ENCODE measurements at places on chromosomes 12 and 14. TPM values are rescaled to one million over a fixed set of nuclear protein-coding genes. Genes with fewer than 3 reads are reported as not detected.

The GPD1 gene
- 5.9 TPM for total RNA-seq

The KLRC3 gene
- total RNA-seq, result not detected

DNA sequence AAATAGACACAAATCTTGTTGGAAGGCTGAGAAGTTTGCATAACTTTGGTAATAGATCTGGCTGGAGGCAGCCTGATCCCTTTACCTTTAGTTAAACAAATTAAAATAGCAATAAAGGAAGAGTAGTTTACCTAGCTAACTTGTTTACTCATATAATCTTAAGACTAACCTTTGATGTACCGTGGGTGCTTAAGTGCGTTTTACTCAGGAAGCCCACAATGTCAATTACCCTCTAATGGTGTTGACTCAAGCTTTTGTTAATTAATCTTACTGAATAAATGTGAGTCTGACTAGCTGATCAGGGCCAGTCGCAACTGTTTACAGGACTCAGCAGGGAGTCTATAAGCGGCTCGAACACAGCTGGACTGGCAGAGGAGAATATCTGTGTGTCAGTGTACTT lies 51.5 kb downstream of the FAR2 start:
- H3K4me3 ChIP-seq, result no peak overlapping the region
- H3K36me3 ChIP-seq, result no peaks in the 10 kb centered on the region
- DNase-seq, result no peak
- no peaks in the 10 kb centered on the region for H3K4me1 ChIP-seq

DNA sequence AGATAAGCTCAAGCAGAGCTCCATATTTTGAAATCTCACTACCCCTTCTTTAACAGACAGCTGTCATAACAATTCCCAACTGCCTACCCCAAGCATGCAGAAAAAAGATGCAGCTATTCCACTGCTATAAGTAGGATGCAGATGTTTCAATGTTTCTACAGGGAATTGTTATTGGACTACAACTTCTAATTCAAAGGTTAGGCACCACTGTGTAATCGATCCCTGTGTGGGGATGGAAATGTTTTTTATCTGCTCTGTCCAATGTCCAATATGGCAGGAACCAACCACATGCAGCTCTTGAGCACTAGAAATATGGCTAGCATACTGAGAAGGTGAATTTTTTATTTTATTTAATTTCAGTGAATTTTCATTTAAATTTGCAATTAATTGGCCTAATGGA lies 208.6 kb downstream of the SLC2A13 start:
- no peaks in the 10 kb centered on the region for H3K4me1 ChIP-seq
- H3K36me3 ChIP-seq, result no peaks in the 10 kb centered on the region
- no peak overlapping the region for H3K4me3 ChIP-seq
- H3K27ac ChIP-seq, result no peak overlapping the region

GRCh38 chr12:54300732-54301427 lies at the start of gene NFE2:
Gene NFE2, minus strand, starts transcription at chr12:54301015. Its CDS starts 5,767 bp downstream, at chr12:54295248.
- H3K27ac ChIP-seq, result peak within 1 kb of the TSS; percentile 57
- peaks cover 7% of the 10 kb centered on the region for H3K27me3 ChIP-seq
- peak; percentile 66 for DNase-seq
- H3K4me3 ChIP-seq, result peak within 1 kb of the TSS; percentile 22
- peaks cover 36% of the 10 kb centered on the region for H3K4me1 ChIP-seq
- H3K36me3 ChIP-seq, result no peaks in the 10 kb centered on the region

- H3K4me1 ChIP-seq, result no peaks in the 10 kb centered on the region
- no peak overlapping the region for H3K27ac ChIP-seq
- no peaks in the 10 kb centered on the region for H3K36me3 ChIP-seq
Observed at GRCh38 chr12:40820794-40821484, 128.7 kb downstream of the CNTN1 start.

DNA sequence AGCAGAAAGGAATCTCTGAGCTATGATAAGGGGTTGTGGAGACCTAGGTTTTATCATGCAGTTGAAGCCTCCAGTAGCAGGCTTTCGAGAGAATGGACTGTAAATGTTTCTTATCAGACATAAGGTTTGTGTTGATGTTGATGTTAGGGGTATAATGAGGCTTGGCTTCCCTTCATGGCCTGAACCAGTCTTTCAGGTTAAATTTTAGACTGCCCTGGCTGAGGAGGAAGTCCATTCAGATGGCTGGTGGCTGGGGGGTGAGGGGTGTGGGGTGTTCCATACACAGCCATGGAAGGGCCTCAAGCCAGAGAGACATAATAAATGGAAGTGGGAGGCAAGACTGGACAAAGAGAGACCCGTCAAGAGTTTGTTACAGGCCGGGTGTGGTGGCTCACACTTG lies 65.1 kb downstream of the IRF2BPL start:
- no peak overlapping the region for H3K4me3 ChIP-seq
- H3K27ac ChIP-seq, result no peak overlapping the region
- no peaks in the 10 kb centered on the region for H3K36me3 ChIP-seq
- peak; percentile 65 for DNase-seq
- H3K4me1 ChIP-seq, result peaks cover 13% of the 10 kb centered on the region

GRCh38 chr14:50373959-50374358 lies 22.7 kb downstream of the CDKL1 start:
- H3K27ac ChIP-seq, result no peak overlapping the region
- H3K4me1 ChIP-seq, result no peaks in the 10 kb centered on the region
- DNase-seq, result no peak
- no peaks in the 10 kb centered on the region for H3K36me3 ChIP-seq

The FBLN5 gene
- total RNA-seq, result 48.8 TPM

DNA sequence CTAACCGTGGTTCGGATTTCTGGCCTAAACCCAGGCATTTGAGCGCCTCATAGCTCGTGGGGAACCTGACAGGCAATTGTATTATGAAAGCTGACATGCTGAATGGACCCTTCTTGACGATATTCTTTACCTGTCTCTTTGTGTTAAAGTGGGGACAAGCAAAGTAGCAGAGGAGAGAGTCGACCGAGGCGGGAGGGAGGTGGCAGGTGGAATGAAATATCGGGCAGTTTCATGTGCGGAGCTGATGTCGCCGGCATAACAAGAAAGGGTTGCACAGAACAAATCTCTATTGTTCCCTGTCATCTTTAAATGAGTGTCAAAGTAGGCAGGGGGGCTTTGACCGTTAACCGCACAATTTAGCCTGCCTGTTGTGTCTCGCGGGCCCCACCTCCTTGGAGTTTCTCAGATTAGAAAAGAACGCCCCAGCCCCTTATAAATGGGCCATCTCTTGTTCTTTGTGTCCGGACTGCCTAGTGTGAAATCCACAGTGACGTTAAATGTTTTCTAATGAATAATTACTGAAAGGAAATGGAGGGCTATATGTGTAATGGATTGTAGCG lies 11.5 kb downstream of the MYO1H start:
- no peak for DNase-seq
- no peak overlapping the region for H3K4me3 ChIP-seq
- H3K27me3 ChIP-seq, result peaks cover 7% of the 10 kb centered on the region
- H3K4me1 ChIP-seq, result no peaks in the 10 kb centered on the region

DNA sequence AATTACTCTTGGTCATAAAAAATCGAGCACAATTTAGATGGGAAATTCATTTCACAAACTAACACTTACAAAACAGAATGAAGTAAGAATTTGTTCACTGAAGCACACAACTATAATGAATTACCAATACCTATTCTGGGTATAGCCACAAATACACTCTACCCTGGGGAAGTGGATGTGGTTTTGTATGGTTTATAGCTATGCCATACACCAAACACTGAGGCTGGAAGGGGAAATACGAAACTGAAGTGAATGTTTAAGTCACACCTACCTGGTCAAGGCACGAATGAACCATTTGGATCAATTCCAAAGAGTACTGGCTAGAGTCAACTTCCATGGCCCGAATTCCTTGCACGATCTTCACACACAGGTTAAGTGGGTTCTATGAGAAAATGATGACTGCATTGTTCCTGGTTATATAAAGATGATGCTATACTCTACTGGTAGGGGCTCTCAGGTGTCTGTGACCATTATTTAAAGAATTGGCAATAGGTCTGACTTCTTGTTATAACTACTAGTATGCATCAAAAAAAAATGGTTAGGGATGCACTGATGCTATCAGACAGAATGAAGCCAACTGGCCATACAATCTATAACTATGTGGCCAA lies 12.8 kb downstream of the NEK9 start:
- no peak overlapping the region for H3K4me3 ChIP-seq
- DNase-seq, result no peak
- peaks cover 100% of the 10 kb centered on the region for H3K36me3 ChIP-seq
- no peaks in the 10 kb centered on the region for H3K27me3 ChIP-seq
- H3K4me1 ChIP-seq, result no peaks in the 10 kb centered on the region

The FITM1 gene
- not detected for total RNA-seq

GRCh38 chr14:31479027-31479426 lies 8.8 kb downstream of the GPR33 start:
- no peak for DNase-seq
- H3K4me1 ChIP-seq, result no peaks in the 10 kb centered on the region
- no peak overlapping the region for H3K4me3 ChIP-seq
- H3K36me3 ChIP-seq, result no peaks in the 10 kb centered on the region

The TEX22 gene
- not detected for total RNA-seq

DNA sequence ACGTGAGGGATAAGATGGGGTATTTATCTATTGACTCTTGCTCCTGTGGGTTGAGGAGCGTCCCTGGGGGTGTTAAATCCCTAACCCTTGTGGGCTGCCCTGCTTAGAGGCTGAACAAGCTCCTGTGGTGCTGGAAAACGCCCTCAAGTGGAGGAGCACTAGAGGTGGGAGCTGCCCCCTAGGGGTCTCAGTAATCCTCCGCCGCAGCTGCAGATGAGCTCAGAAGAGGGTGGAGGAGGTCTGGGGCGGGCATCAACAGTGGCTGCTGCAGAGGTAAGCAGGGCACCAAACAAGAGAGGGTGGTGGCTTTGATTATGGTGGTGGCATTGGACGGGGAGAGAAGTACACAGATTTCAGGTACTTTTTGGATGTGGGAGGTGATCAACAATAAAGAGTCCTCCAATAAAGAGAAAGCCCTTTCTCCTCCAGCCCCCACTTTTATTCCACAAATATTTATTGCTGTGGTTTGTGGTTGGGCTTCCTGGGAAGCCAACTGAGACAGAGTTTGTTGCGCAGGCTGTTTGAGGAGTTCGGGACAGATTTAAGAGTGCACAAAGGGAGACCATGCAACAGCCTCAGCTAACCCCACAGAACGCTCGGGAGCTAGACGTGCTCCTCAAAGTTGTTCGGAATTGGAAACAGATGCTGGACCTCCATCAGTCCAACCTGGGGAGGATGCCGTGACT lies 179.9 kb downstream of the ADCK1 start:
- no peak for DNase-seq
- no peak overlapping the region for H3K27ac ChIP-seq
- H3K27me3 ChIP-seq, result no peaks in the 10 kb centered on the region
- no peaks in the 10 kb centered on the region for H3K36me3 ChIP-seq
- no peak overlapping the region for H3K4me3 ChIP-seq
- peaks cover 9% of the 10 kb centered on the region for H3K4me1 ChIP-seq

The TMCC3 gene
- 5.8 TPM for total RNA-seq

GRCh38 chr14:72478471-72478893 lies 415.4 kb downstream of the DPF3 start:
- DNase-seq, result peak; percentile 13
- no peaks in the 10 kb centered on the region for H3K27me3 ChIP-seq
- H3K27ac ChIP-seq, result no peak overlapping the region
- no peak overlapping the region for H3K4me3 ChIP-seq
- H3K4me1 ChIP-seq, result no peaks in the 10 kb centered on the region

DNA sequence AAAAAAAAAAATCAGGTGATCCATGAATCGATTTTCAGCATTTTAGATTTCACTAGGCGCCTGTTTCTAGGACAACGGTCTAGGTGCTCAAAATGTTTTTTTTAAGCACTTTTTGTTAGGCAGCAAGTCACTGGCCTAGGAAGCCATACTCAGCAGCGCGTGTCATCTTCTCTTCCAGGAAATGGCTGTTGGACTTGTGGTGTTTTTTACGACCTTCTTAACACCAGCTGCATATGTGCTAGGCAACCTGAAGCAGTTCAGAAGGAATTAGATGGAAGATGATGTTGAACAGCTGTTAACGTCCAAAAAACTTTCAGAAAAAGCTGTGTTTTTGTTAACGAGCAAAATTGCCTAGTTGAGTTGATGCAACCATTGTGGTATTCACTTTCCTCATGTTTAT lies 868 bp downstream of the COX8C start:
- no peaks in the 10 kb centered on the region for H3K4me1 ChIP-seq
- H3K27me3 ChIP-seq, result no peaks in the 10 kb centered on the region
- no peaks in the 10 kb centered on the region for H3K36me3 ChIP-seq
- no peak for DNase-seq
- H3K4me3 ChIP-seq, result no peak overlapping the region
- no peak overlapping the region for H3K27ac ChIP-seq

The GPR137C gene
- 3.9 TPM for total RNA-seq

The GPRC5D gene
- not detected for total RNA-seq

All from stomach (tissue), 19 donors.